Lung (tissue), 17 donors: ENCODE measurements at places on chromosomes 11 and 22. TPM values are rescaled to one million over a fixed set of nuclear protein-coding genes. Genes with fewer than 3 reads are reported as not detected.

The MUC5B gene
- total RNA-seq: 181 TPM

DNA sequence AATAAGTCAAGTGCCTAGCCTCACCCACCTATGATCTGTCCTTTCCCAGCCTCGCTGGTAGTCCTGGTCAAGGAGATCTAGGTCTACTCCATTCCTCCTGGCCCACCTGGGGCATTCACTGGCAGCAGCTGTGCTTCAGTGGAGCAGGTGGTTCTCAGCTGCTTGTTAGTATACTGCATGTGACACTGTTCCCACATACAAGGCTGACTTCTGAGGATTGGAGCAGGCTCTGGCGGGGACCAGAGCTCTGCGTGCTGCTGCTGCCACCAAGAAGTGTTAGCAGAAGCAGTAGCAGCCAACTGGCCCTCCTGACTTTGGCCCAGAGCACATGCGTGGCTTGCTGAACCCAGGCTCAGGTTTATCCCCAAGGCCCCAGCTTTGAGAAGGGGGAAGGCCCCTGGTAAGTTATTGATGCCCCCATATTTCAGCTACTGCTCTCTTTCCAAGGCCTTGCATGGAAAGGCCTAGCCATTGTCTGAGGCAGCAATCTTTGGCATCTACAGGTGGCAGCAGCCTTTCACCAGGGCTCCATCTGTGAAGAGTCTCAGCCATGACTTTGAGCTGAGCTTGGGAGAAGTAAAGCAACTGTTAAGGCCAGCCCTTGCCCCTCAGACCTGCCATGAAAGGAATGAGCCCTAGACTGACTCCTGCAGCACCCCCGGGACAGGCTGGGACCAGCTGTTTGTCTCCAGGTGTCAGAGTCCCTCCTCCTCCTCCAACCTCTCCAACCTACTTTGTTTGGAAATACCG lies 26.5 kb downstream of the ARHGAP1 start:
- DNase-seq: no peak

- DNase-seq: no peak
Observed at GRCh38 chr11:34787895-34788294, 128.3 kb downstream of the APIP start.

- no peak for DNase-seq
Observed at GRCh38 chr11:100586361-100587101, 100.6 kb upstream of the ARHGAP42 start.

DNA sequence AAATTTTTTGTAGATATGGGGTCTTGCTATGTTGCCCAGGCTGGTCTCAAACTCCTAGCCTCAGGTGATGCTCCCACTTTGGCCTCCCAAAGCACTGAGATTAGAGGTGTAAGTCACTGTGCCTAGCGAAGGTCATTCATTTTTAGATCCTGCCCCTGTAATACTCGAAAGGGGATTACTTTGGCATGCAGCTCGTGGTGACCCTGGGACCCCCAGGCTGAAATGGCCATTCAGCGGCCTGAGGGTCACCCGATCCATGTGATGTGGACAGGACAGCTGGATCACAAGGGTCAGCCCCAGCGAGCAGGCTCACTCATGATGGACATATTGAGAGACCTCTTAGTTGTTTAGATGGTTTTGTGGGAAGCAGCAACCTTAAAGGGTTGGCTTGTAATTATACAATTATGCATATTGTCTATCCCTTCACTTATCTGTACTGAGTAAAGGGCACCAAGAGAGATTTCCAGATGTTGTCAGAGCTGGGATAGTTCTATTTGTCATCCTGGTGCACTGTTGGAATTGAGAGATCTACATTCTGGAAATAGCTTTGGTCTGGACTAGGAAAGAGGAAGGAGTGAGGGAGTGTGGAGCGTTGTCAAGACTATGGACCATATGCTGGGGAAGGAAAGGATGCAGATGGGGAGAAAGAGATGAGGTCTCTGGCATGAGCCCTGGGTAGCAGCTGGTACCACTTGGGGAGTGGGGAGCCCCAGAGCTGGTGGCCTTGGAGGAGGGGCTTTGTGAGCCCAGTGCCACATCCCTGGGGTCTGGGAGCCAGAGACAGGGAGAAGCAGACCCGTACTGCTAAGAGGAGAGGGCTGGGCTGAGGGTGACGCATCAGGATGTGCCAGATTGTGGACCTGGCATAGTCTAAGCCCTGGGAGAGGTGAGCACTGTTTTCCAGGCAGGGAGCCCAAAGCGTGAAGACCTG lies 15.5 kb downstream of the RHBDD3 start:
- no peak for DNase-seq
